LHCN-M2 (cell line): ENCODE measurements at places on chromosomes 5 and 9. TPM values are rescaled to one million over a fixed set of nuclear protein-coding genes. Genes with fewer than 3 reads are reported as not detected.

The LHX3 gene
- total RNA-seq, result not detected in 2 replicates

The GM2A gene
- 27.8 and 29.6 TPM in 2 replicates for total RNA-seq

The ERCC6L2 gene
- 61.1 and 61.8 TPM in 2 replicates for total RNA-seq

The CYLC2 gene
- total RNA-seq, result not detected in 2 replicates

The CENPH gene
- total RNA-seq, result 58.3 and 67.9 TPM in 2 replicates

The MYOT gene
- 0.46 TPM in 1 of 2 replicates, not detected in the other for total RNA-seq

The OR1J1 gene
- not detected in 2 replicates for total RNA-seq

The PCDHGA6 gene
- total RNA-seq, result 0.77 and 0.98 TPM in 2 replicates

DNA sequence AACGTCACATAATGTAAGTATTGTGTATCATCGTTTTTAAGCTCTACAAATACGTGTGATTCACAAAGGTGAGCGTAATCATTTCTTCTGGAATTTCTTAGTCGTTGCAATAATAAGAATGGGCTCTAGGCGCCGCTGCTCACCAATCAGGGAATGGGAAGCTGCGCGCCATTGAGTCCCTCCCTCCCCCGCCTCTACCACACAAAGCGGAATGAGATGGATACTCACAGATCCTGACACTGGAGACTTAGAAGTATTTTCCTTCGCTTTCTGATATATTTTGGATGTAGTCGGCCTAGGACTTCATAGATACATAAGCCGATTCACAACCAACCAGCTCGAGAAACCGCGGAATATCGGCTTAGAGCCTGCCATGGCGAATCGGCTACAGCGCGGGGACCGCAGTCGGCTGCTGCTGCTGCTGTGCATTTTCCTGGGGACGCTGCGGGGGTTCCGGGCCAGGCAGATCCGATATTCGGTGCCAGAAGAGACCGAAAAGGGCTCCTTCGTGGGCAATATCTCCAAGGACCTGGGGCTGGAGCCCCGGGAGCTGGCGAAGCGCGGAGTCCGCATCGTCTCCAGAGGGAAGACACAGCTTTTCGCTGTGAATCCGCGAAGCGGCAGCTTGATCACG is at the start of gene PCDHGA11:
Gene PCDHGA11, plus strand, starts transcription at position 197 of the 634 bp plus-strand sequence. Its CDS starts 177 bp downstream, at position 374.
- no peak for DNase-seq

- DNase-seq, result no peak
Observed at GRCh38 chr9:133886563-133887501, 105.3 kb downstream of the VAV2 start.

DNA sequence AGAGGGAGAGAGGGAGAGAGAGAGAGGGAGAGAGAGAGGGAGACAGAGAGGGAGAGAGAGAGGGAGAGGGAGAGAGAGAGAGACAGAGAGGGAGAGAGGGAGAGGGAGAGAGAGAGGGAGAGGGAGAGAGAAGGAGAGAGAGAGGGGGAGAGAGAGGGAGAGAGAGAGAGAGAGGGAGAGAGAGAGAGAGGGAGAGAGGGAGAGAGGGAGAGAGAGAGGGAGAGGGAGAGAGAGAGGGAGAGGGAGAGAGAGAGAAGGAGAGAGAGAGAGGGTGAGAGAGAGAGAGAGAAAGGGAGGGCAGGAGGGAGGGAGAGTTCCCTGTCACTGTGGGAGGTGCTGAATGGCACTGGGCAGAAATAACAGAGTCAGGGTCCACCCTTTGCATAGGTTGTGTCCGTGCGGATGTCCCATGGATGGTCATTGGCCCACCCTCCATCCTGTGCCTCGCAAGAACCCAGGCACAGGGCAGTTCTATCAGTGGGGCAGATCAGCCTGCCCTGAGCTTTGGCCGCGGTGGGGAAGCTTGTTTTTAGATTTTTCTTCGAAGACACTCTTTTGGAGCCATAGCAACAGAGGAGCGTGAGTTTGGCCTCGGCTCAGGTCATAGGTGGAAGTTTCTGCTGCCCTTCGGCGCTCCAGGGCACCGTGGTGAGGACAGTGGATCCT is 30.1 kb downstream of the ADAMTSL2 start:
- DNase-seq, result no peak

GRCh38 chr5:138545919-138546562 is 3.0 kb upstream of the ETF1 start:
- no peak for DNase-seq

GRCh38 chr5:82320966-82321365 is 42.8 kb upstream of the RPS23 start:
- no peak for DNase-seq

GRCh38 chr5:30357371-30357770 is 836.1 kb upstream of the CDH6 start:
- DNase-seq, result no peak

- no peak for DNase-seq
Observed at GRCh38 chr9:133825555-133826218, 87.5 kb upstream of the SARDH start.

GRCh38 chr9:127923771-127924170 is 6.8 kb downstream of the PIP5KL1 start:
- peak; percentile 94 for DNase-seq

- DNase-seq, result no peak
Observed at GRCh38 chr9:93808115-93809029, 146.8 kb downstream of the BARX1 start.

- no peak for DNase-seq
Observed at GRCh38 chr5:99788482-99788881, 746.7 kb upstream of the FAM174A start.

DNA sequence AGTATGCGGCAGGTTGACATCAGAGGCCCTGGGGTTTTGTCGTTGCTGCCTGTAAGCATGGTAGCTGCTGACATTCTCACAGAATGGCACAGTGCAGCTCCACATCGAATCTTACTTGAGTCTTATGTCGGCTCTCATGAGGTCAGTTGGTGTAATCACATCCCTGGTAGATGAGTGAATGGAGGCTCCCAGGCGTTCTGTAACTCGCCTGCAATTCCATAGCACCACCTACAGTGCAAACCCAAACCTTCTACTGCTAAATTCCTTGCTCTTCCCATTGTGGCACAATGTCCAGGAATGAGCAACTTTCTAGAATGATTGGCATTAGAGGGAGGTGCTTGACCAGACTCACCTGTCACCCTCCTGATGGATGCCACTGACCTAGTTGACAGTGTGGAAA is 578.4 kb downstream of the CCDC171 start:
- peak; percentile 72 for DNase-seq
